ENCODE measurements at places on chromosomes 5 and 9.

GRCh38 chr9:87250205-87250604 is 247.5 kb upstream of the DAPK1 start:
- no peak for DNase-seq

- no peak for DNase-seq
These were observed 265.6 kb downstream of the TMEM232 start for GRCh38 chr5:110460837-110461236.

DNA sequence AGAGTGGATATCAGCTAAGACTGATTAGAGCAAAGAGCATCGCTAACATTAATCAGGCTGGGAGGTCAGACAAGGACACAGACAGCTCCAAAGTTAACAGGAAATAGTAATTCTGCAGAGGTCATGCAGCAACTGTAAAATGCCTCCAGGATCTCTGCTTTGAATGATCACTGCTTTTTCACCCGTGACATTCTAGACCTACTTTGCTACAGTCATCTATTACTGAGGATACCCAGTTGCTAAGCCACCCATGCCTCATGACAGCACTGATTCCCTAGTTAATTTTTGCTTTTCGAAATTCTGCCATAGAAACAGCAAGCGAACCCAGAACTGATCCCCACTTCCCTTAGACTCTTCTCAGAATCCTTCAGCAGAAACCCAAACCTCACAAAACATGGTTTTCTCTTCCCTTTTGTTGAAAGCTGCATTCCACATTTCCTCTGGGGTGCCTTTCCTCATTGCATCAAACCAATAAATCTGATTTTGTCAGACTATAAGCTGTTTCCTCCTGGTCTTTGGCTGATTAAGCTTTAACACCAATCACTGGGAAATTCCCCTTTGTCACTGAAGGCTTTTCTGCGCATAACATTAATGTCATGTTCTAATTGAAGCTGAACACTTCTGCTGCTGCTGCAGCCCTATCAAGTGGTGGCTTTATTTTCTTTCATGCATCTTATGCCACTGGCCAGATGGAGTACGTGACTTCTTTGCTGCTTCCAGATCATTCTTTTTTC is 201.1 kb upstream of the CHD1 start:
- DNase-seq: no peak

GRCh38 chr9:78439866-78440830 is 143.2 kb downstream of the PSAT1 start:
- DNase-seq: no peak

DNA sequence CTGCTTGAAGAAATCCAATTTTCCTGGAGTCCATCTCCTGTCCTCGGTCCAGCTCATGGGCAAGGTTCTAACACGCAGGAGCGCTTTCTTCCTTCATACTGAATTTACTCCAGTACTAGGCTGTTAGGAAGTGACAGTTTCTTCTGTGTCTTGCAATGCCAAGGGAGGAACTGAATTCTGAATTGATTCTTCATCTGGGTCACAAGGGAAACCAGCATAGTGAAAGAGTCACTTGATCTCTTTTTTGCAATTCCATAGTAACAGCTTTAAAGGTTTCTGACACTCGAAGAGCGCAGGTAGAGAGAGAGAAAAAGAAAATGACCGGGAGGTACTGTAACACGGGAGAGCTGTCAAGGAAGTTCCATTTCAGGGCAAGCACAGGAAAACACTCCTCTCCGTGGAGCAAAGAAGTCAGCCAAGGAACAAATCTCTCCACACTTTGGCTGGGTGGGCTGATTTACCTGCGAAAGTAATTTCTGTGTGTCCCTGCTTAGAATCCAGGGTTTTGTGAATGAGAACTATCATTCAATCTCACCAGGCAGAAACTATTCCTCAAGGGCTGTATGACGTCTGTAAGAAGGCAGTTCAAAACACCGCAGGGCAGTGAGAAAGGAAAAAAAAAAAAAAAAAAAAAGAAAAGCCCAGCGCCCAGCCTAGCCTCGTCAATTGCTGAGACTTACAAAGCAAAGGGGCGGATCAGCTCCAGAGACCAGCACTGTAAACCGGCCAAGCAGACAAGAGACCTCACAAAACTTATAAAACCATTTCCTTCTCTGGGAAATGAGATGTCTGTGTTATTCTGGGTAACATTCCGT is 617.8 kb downstream of the PDE4D start:
- no peak for DNase-seq

GRCh38 chr9:19028835-19029451 is 4.1 kb downstream of the SAXO1 start:
- no peak for DNase-seq

DNA sequence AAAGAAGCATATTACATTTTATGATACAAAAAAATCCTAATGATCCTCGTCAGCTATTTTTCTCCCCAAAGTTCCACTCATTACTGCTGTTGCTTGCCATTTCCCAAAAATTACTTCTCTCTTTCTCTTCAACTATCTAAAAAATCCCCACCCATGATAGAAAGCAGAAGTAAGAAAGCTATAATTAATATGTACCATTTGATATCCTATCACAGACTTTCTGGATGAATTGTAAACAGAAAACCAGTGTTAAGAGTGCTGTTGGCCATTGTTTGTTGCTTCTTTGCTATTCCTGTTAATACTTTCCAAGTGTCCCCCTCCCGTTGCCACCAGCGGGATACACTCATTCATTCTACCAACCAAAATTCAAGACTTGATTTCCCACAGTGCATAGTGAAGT is 136.3 kb upstream of the SMARCA2 start:
- no peak for DNase-seq

DNA sequence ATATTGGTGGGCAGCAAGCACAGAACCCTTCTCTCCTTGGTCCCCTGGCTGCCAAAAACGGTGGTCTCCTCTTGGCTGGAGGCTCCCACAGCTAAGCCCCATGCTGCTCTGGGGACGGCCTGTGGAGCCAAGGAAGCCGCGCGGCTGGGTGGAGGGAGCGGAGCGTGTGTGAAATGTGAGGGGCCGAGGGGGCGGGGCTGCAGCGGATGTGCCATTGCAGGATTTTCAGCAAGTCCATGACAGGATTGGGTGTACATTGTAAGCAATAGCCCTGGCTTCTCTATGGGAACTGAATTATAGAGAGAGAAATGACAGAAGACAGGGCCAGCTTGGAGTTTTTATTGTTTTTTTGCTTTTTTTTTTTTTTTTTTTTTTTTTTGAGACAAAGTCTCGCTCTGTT is 336.5 kb downstream of the DIRAS2 start:
- no peak for DNase-seq

GRCh38 chr5:9865574-9865973 is 235.4 kb upstream of the TAS2R1 start:
- DNase-seq: no peak

DNA sequence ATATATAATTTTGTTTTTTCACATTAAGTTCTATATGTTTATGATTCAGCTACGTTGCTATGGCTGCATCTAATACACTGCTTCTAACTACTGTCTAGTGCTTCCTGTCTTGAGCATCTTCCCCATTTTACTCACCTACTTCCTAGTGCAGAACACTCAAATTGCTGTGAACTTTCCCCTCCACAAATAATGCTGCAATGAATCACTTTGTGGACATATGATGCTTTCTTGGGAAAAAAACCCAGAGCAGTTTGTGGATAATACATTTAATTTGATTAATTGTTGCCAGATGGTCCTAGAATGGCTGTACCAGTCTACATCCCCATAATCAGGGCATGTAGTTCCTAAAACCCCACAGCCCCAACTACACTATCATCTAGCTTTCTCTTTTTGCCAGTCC is 18.5 kb downstream of the CD180 start:
- no peak for DNase-seq

GRCh38 chr5:67233075-67233474 is 36.5 kb upstream of the CD180 start:
- DNase-seq: no peak

DNA sequence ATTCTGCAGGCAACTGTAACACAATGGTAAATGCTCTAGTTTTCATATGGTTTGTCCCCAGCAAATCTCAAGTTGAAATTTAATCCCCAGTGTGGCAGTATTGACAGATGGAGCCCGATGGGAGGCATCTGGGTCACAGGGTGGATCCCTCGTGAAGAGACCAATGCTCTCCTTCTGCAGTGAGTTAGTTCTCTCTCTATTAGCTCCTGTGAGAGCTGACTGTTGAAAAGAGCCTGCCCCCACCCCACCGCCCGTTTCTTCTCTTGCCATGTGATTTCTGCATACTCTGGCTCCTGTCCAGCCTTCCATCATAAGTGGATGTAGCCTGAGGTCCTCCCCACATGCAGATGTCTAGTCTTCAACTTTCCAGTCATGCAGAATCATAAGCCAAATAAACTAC is 27.0 kb downstream of the IARS1 start:
- DNase-seq: no peak

DNA sequence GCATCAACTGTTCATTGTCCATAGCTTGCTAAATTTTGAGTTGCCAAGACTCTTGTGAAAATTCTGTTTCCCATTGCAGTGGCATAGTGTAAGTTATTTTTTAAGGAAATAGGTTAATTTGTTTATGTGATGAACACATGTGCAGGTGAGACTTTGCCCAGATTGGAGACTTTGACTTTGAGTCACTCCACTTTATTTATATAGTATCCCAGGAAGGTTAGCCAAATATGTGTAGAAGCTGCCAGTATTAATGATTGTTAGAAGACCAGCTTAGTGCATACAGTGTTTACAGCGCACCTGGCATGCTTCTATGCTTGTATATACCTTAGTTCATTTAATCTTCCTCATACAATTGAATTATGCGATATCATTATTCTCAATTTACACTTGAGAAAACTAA is 51.0 kb downstream of the MTAP start:
- no peak for DNase-seq

- no peak for DNase-seq
These were observed 2.8 kb downstream of the PDGFRB start for GRCh38 chr5:150152636-150153462.

DNA sequence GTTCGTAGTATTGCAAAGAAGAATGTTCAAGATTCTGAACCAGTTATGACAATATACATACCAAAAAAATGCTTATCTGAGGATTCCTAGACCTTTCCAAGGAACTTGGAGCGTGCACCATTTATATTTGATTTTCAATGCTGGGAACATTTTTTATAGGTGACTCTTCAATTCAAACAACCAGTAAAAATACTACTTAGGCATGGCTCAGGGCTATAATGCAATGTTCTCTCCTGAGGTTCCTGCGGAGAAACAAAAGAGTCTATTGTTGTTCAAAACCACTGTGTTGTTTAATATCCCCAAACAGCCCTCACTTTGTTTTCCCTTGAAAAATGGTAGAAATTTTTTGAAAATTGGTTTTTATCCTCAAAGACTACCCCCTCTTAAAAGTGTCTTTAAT is 335.7 kb upstream of the IZUMO3 start:
- no peak for DNase-seq

DNA sequence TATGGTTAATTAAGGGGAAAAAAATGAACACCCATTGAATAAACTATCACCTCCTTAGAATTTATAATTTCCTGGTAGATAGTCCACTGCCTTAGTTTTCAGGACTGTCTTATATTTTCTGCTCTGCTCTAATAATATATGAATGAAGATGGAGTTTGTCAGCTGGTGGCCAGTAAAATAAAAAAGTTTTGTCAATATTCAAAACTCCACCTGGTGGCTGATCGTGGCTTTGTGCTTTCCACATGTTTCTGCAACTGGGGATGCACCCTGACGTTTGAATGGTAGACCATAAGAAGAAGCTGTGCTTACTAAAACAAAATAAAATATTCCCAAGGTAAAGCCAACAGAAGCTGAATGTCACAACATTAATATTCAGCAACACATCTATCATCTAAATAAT is 286.6 kb upstream of the IZUMO3 start:
- DNase-seq: no peak

- no peak for DNase-seq
These were observed 153.6 kb downstream of the FGF18 start for GRCh38 chr5:171573021-171573420.

DNA sequence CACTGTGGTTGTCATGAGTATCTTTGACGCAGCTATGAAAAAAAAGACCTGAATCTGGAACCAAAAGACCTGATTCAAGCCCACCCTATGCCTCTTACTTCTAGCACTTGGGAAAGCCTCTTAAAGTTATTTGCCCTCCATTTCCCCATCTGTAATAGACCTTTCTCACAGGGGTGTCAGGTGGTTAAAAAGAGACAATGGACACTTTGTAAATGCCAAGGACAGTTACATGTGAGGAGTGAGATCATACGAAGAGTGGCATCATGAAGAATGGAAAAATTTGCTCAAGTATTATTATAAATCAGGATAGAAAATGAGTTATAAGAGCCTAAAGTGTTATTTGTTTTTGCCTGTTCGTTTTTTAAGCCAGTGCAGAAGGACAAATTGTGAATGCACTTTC is 46.5 kb downstream of the ACTL7B start:
- no peak for DNase-seq

Measured in stimulated activated CD8-positive, alpha-beta memory T cell treated with anti-CD3 and anti-CD28 coated beads, Interleukin-7, amount 100 ng/mL, for 1 hour (primary cell).